ENCODE measurements at places on chromosomes 7 and 10. TPM values are rescaled to one million over a fixed set of nuclear protein-coding genes. Genes with fewer than 3 reads are reported as not detected.

GRCh38 chr10:6894405-6894804 lies 314.3 kb upstream of the PRKCQ start:
- no peak for DNase-seq

- DNase-seq: no peak
Observed at GRCh38 chr10:79295563-79295962, 51.7 kb upstream of the PPIF start.

GRCh38 chr7:113371416-113372043 lies 253.2 kb upstream of the SMIM30 start:
- DNase-seq: no peak

- DNase-seq: no peak
Observed at GRCh38 chr7:78191475-78192079, 393.0 kb downstream of the PHTF2 start.

RET gene
- 0.04 TPM for total RNA-seq
